Effector memory CD4-positive, alpha-beta T cell (primary cell): ENCODE measurements at places on chromosomes 1 and 21.

DNA sequence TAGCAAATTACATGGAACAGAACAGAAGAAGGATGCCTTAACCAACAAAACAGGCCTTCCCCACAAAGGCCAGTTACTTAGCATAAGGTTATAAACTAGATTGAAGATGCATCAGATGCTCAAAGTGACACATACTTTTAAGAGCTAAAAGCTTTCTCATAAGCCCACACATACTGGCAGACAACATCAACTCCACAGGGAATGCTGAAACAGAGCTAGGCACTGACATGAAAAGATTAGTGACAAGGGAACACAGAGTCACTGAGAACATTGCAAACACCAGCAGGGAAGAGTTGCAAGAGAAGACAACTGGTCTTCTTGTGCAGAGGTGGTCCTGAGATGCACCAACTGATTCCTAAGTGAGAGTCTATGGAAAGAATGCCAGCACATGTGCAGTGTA lies 6.9 kb downstream of the TTC13 start:
- peaks cover 36% of the 10 kb centered on the region for H3K4me1 ChIP-seq
- H3K27ac ChIP-seq, result no peak overlapping the region
- peaks cover 3% of the 10 kb centered on the region for H3K36me3 ChIP-seq
- H3K4me3 ChIP-seq, result no peak overlapping the region

DNA sequence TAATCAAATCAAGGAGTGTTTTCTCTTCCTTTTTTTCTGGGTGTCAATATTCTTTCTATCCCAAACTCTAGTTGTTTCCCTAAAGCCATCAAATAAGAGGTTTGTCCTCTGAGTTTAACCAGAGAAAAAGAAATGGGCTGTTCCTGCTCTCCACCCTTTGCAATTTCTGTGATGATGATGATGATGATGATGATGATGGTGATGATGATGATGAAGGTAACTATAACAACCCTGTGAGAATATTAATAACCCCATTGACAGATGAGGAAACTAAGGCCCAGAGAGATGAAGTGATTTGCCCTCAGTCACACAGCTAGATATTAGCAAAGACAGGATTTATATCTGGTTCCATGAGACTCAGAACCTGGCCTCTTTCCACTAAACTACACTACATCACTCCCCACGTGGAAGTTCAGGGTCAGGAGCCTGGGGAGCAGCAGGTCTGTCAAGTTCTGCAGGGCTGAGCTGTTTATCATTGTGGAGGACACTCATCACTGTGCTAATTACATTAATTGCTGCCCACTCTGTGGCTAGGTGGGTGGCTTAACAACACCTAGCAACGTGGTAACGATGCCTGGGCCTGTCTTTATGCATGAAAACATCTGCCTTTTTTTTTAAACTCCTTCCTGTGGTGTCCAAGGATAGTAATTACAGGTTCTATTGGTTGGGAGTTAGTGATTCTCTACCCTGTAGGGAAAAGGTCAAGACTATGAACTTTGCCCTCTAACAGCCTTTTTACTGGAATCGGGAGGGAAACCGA lies 19.0 kb upstream of the JUN start:
- no peaks in the 10 kb centered on the region for H3K4me1 ChIP-seq
- H3K27me3 ChIP-seq, result no peaks in the 10 kb centered on the region
- no peak overlapping the region for H3K4me3 ChIP-seq
- DNase-seq, result no peak

DNA sequence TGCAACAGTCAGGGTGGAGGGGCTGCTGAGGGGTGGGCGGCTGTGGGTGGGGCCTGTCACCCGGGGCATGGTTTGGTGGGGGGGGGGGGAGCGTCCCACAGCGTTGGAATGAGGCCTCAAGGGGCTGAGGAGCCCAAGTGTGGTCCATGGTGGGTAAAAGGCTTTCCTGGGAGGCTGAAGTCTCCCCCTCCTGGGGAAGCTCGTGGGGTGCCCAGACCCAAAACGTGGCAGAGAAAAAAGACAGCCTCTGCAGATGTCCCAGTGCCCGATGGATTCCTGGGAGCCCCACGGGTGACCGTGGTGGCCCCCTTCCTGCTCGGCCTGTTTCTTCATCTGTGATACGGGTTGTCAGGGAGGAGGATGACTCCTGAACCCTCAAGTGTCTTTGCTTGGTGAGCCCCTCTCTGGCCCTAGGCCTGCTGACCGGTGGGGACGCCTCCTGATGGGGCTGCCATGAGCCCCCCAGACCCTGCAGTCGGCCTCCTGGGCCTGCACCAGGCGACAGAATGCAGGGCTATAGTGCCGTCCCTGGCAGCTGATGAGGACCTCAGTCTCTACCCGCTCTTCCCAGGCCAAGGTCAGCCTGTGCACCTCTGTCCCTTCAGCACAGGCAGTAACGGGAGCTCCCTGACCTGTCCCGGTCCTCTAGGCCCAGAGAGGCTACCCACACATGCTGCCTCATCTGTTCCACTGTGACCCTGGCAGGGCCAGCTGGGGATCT lies 1.1 kb downstream of the OBSCN start:
- no peak overlapping the region for H3K27ac ChIP-seq
- no peaks in the 10 kb centered on the region for H3K27me3 ChIP-seq
- no peak for DNase-seq
- H3K4me3 ChIP-seq, result no peak overlapping the region
- no peaks in the 10 kb centered on the region for H3K4me1 ChIP-seq

DNA sequence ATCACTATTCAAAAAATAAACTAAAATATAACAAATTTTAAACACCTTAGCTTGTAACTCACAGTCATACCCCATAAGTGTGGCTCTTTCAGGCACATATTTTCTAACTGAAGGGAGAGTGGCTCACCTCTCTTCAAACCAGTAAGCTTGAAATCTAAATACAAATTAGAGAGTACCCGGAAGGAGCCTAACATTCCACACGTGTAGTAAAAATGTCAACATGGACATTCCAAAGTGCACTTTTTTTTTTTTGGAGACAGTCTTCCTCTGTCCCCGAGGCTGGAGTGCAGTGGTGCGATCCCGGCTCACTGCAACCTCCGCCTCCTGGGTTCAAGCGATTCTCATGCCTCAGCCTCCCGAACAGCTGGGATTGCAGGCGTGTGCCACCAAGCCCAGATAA lies 275.6 kb upstream of the ADGRL2 start:
- no peak overlapping the region for H3K4me3 ChIP-seq
- no peak for DNase-seq

DNA sequence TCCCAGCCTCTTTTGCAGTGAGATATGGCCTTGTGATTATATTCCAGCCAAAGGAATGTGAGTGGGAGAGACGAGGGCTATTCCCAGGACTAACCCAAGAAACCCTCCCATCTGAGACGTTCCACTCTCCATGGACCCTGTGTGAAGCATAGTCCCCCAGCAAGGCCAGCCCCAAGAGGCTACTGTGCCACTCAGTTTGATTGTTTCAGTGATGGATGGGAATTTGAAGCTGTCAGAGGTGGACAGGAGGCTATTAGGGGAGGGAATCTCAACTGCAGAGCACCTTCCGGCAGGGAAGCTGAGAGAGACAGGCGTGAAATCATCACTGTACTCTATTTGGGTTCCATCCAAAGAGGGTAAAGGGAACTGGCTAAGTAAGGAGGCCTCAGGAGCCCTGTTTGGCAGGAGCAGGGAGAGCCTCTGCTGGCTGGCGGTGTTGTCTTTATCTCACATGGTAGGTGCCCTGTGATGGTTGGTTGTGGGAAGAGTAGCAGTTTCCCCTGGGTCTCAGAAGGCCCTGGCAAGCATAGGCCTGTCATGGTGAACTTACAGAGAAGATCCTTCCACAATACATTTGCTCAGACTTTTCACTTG lies 3.4 kb upstream of the TEX35 start:
- H3K27me3 ChIP-seq, result no peaks in the 10 kb centered on the region
- no peak overlapping the region for H3K27ac ChIP-seq
- no peaks in the 10 kb centered on the region for H3K4me1 ChIP-seq
- no peaks in the 10 kb centered on the region for H3K36me3 ChIP-seq

GRCh38 chr1:208093754-208094719 lies 150.1 kb downstream of the PLXNA2 start:
- H3K27me3 ChIP-seq, result no peaks in the 10 kb centered on the region
- H3K27ac ChIP-seq, result no peak overlapping the region
- no peak for DNase-seq
- H3K4me3 ChIP-seq, result no peak overlapping the region

GRCh38 chr1:103194984-103195383 lies 86.7 kb upstream of the COL11A1 start:
- H3K4me3 ChIP-seq, result no peak overlapping the region
- H3K4me1 ChIP-seq, result no peaks in the 10 kb centered on the region
- no peaks in the 10 kb centered on the region for H3K27me3 ChIP-seq

GRCh38 chr21:44714905-44715304 lies 3.5 kb upstream of the TSPEAR start:
- H3K4me1 ChIP-seq, result peaks cover 20% of the 10 kb centered on the region
- H3K4me3 ChIP-seq, result no peak overlapping the region
- no peak overlapping the region for H3K27ac ChIP-seq
- H3K36me3 ChIP-seq, result no peaks in the 10 kb centered on the region
- peaks cover 30% of the 10 kb centered on the region for H3K27me3 ChIP-seq

DNA sequence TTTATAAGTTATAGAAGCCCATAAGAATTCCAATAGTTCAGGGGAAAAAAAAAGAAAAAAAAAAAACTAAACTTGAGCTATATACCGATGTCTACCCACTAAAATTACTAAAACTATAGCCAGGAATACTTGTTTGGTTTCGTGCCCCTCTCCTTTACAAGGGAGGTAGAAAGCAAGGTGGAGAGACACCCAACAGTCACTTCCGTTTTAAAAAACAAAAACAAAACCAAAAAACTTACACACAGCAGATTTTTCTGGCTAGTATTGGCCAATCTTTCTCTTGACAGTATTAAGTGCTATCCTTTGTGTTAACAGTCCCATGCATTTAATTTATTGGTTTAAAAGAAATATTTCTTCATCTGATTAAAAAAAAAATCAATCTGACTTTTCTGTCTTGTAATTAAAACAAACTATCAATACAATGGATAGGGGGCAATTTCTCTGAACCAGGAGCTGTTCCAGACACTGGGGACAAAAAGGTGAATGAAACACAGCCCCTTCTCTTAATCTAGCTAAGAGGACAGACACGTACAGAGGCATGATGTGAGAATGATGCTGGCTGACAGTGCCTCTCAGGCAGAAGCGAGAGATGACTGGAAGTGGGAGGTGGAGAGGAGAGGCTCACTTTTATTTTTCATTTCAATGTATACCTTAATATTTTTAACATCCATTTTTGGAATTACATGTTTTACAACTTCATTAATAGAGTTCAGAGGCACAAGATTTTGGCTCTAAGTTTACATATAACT lies 214.8 kb downstream of the RERE start:
- no peak overlapping the region for H3K27ac ChIP-seq
- H3K27me3 ChIP-seq, result no peaks in the 10 kb centered on the region
- H3K4me3 ChIP-seq, result peak overlapping the region; percentile 10
- no peaks in the 10 kb centered on the region for H3K36me3 ChIP-seq
- peaks cover 9% of the 10 kb centered on the region for H3K4me1 ChIP-seq

- peaks cover 29% of the 10 kb centered on the region for H3K4me1 ChIP-seq
- H3K27me3 ChIP-seq, result no peaks in the 10 kb centered on the region
- DNase-seq, result no peak
- H3K4me3 ChIP-seq, result peak overlapping the region; percentile 92
- peaks cover 5% of the 10 kb centered on the region for H3K36me3 ChIP-seq
Observed at GRCh38 chr1:235127203-235127602, 1.4 kb downstream of the TOMM20 start.

- no peak overlapping the region for H3K4me3 ChIP-seq
- peaks cover 13% of the 10 kb centered on the region for H3K36me3 ChIP-seq
- no peak overlapping the region for H3K27ac ChIP-seq
- no peaks in the 10 kb centered on the region for H3K27me3 ChIP-seq
Observed at GRCh38 chr21:45522986-45523385, 19.3 kb downstream of the SLC19A1 start.

DNA sequence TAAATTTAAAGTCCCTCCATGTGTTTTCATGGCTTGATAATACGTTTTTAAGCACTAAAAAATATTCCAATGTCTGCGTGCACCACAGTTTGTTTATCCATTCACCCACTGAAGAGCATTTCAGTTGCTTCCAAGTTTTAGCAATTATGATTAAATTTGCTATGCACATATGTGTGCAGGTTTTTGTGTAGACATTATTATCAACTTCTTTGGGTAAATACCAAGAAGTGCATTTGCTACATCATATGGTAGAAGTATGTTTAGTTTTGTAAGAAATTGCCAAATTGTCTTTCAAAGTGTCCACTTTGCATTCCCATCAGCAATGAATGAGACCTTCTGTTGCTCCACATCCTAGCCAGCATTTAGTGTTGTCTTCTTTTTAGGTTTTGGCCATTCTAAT lies 550.0 kb downstream of the BRINP3 start:
- H3K27me3 ChIP-seq, result no peaks in the 10 kb centered on the region
- H3K27ac ChIP-seq, result no peak overlapping the region
- no peak overlapping the region for H3K4me3 ChIP-seq
- no peak for DNase-seq
- no peaks in the 10 kb centered on the region for H3K4me1 ChIP-seq
- no peaks in the 10 kb centered on the region for H3K36me3 ChIP-seq

GRCh38 chr1:114669562-114670082 lies at the start of gene DENND2C:
DENND2C (minus strand) TSS chr1:114670049; CDS start chr1:114625984, 44,065 bp downstream.
- H3K27ac ChIP-seq, result peak within 1 kb of the TSS; percentile 22
- peak within 1 kb of the TSS; percentile 81 for H3K4me3 ChIP-seq
- no peaks in the 10 kb centered on the region for H3K36me3 ChIP-seq
- H3K27me3 ChIP-seq, result no peaks in the 10 kb centered on the region
- DNase-seq, result no peak

DNA sequence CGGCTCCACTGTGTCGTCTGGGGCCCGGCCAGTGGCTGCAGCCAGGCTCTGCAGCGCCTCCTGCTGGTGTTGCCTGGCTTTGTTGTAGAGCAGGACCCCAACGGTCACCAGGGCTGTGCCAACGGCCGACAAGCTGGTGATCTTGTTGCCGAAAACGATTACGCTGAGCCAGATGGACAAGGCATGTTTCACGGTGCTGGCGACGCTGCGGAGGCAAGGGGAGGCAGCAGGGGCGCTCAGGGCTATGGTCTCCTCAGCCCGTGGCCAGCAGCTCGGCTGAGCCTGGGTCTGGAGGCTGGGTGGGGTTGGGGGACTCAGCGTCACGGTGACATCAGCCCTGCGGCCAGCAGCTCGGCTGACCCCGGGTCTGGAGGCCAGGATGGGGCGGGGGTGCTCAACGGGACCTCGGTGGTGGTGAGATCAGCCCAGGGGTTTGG lies 7.0 kb upstream of the CDK11B start:
- H3K27me3 ChIP-seq, result no peaks in the 10 kb centered on the region
- H3K4me1 ChIP-seq, result peaks cover 4% of the 10 kb centered on the region
- no peak for DNase-seq

GRCh38 chr1:156394835-156395461 lies 25.9 kb downstream of the RHBG start:
- H3K4me1 ChIP-seq, result no peaks in the 10 kb centered on the region
- no peak for DNase-seq
- no peaks in the 10 kb centered on the region for H3K36me3 ChIP-seq
- H3K27ac ChIP-seq, result no peak overlapping the region
- H3K27me3 ChIP-seq, result no peaks in the 10 kb centered on the region
- H3K4me3 ChIP-seq, result no peak overlapping the region
